ENCODE measurements at places on chromosomes 12 and 14.

- no peak for DNase-seq
Measured at GRCh38 chr12:24414480-24414879, 465.0 kb upstream of the SOX5 start.

DNA sequence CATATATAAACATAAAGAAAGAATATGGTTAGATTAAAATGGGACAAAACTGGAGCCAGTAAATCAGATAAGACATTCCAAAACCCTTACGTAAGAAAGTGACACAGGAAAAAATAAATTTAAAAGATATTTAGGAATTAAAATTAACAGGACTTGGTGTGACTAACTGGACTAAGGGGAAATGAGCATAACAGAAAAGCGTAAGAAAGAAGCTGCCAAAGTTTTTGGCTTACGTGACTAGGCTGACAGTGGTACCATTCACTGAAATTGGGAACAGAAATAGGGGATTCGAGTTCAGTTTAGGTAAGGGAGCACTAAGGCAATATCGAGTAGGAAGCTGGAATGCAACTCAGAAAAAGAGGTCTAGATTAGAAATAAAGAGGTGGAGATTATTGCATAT lies 7.8 kb downstream of the CDK17 start:
- no peak for DNase-seq

DNA sequence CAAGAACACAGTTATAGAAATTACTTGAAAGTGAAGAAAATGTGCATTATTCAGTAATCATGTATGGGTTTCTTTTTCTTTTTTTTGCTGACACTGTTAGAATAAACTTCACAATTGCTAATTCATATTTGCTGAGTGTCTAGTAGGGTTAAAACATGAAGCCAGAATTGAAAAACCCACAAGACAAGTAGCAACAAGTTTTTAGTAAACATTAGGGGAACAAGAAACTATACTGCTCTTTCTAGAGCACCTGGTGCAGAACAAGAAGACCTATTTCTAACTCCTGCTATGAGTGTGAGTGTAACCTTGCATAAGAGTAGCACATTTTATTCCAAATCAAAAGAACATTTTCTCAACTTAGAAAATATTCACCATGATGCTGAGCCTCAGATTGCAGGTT lies 83.2 kb downstream of the ITPR2 start:
- no peak for DNase-seq

DNA sequence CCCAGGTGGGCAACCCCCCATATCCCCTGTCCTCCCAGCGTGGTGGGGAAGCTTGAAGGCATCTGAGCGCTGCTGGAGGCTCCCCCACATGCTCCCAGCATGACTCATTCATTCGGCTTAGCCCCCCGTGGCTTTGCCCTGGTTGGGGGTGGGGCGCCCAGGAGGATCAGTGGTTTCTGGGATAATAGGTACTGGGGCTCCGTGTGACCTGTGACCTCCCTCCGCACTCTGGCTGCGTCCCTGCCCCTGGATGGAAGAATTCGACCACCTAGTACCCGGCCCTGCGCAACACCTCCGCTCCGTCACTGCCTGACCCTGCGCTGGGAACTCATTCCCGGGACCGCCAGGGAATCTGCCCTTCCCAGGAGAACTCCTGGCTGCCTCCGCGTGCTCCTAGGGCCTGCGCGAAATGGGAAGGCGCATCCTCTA lies 120.1 kb downstream of the AACS start:
- DNase-seq: no peak

GRCh38 chr14:95215094-95215725 lies 57.9 kb upstream of the DICER1 start:
- DNase-seq: no peak

- DNase-seq: no peak
Measured at GRCh38 chr12:109222062-109222461, 87.0 kb downstream of the FOXN4 start.

- DNase-seq: no peak
Measured at GRCh38 chr12:126454581-126454980, 1389.3 kb downstream of the AACS start.

DNA sequence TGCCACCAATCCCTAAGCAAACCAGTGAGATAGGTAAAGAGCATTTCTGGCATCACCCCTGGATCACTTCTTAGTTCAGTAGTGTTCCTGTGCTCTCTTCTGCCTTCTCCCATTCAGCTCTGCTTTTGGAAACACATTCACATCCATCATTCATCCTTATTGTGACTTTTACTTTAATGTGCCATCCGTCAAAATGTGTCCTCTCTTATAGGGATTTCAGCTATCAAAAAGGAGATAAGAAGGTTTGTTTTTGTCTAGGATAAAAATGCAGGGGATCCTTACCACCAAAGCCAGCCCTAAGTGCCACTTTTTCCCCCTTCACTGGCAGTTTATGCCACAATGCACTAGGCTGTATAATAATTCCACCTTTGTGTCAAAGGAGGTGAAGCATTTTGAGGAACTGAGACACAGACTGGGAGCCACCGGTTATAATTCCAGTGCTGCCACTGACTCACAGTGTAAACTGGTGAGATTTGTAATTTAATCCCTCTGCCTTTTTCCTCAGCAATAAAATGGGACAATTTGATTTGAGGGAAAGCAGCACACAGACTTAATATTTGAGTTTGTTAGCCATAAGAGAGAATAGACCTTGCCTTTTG lies 158.6 kb downstream of the PAX9 start:
- DNase-seq: no peak

DNA sequence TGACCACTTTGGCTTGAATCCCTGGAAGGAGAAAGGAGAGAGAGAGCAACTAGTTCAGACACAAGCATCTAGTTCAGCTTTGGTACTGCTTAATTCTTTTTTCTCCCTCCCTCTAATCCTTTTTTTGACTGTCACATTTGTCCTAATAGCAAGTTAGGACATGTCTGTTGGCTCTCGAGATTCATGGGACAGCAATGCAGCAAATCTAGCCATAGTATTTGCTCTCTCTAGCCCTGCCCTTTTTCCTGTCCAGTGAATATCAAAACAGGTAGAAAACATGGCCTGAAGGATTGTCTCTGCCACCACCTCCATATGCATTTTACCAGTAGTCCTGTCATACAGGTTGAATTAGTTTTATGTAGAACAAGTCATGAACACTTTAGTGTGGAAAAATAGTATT lies 116.4 kb downstream of the PTPRB start:
- no peak for DNase-seq

GRCh38 chr12:24467226-24467625 lies 481.7 kb downstream of the BCAT1 start:
- no peak for DNase-seq

DNA sequence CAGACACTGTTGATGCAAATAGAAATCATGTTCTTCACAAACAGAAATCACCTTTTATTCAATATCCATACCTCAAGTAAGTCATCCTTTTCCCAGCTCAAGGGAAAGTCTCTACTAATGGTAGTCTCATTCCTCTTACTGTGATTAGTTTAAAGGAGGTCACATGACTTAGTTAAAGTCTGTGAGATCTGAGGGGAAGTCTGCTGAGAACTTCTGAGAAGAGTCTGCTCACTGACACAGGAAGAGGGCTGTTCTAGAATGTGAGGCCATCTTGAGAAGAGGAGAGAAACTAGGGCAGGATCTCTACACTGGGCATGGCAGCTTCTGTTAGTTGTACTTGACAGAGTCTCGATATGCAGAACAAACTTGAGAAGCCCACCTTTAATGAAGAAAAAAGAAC lies 146.8 kb downstream of the C12orf42 start:
- no peak for DNase-seq

DNA sequence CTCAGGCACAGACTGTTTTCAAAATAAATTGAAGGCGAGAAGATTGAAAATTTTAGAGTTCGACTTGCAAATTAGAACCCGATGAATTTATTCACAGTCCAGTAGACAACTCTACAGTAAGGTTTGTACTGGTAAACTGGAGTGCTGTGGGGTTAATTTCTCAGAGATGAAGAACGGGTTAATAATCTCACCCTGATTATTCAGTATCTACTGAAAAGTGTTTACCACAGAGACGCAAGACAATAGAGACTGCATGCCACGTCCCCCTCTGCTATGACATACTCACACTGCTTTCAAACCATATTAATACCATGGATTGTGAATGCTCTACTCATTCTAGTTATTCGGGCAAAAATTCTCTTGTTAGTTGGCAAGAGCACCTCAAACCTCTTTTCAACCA lies 36.1 kb downstream of the CFL2 start:
- DNase-seq: no peak

DNA sequence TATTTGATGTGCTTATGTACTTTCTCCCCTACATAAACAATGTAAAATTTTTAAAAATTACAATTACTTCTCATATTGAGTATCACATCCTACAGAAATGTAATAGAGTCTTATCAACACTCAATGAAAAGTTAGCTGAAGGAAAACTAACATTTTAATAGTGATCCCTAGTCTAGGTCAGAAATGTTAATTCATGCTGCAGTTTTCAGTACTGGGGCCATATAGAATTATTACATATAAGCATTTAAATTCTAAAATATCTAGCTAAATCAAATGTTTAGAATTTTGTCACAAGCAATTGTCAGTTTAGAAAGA lies 37.8 kb downstream of the SLC6A15 start:
- DNase-seq: no peak

DNA sequence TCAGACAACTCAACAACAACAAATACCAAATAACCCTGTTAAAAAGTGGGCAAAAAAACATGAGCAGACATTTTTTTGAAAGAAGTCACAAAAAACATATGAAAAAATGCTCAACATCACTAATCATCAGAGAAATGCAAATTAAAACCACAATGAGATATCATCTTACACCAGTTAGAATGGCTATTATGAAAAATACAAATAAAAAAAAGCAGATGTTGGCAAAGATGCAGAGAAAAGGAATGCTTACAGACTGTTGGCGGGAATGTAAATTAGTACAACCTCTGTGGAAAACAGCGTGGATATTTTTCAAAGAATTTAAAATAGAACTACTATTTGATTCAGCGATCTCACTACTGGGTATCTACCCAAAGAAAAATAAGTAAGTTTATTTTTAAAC lies 114.0 kb downstream of the SLC38A4 start:
- no peak for DNase-seq

DNA sequence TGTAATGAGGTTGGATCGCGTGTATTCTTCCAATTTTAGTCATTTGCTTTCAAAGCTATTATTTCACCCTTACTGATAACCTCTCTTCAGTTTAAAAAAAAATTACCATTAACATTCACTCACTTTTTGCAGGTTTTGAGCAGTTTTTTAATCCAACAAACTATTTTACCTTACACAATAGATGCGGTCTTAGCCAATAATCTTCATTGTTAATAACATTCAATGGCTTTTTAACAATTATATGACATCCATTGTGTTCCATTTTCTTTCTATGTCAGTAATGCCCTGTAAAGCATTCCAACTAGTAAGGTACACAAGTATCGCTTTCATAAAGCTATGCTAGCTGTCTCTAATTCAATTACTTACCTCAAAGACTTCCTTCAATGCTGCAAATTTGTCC lies 18.9 kb upstream of the OTX2 start:
- no peak for DNase-seq

DNA sequence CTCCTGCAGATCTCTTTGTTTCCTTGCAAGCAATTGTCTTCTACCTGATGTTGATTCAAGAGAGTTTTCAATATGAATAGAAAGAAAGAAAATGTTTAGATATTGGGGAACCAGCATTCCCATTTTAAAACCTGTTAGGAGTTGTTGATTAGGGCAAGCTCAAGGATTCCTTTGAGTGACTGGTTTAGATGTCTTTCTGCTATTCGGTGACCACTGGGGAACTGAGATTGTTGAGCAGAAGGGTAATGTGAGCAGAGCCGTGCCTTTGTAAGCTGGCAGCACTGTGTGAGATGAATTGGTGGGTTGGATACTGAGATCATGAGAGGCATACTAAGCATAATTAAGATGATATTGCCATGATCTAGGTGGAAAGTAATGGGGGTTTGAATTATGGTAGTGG lies 39.1 kb upstream of the PAPLN start:
- DNase-seq: no peak

DNA sequence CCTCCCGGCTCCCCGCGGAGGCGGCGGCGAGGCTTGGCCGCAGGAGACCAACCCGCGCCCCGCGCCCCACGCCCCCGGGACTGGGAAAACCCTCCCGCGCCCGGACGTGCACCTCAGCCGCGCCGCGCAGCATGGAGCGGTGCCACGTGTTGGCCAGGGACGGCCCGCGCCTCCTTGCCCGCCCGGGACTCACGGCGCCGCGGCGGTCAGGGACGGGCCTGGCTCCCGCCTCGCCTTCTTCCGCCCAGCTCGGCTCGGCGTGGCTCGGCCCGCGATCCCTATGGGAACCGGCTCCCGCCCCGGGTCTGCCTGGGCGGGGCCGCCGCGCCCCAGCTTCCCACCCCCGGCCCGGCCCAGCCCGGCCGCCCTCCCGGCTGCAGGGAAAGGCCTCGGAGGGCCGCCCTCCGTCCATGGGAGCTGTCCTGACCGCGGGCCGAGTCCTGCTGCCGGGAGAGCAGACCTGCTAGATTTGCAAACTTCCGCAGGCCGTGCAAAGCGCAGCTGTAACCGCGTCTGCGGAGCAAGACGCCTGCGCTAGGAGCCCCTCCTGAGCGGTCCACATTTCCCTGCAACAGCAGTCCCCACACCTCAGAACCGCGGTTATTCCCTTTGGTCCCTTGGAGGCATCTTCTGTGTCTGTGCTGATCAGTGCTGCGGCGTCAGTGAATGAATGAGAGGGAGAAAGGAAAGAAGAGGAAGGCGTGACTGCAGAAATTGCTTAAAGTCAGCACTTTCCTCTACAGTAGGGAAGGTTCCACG lies at the start of gene CDKL1:
CDKL1 (minus strand) TSS at position 251 of the 759 bp plus-strand sequence. CDS start 1,013 bp downstream, outside the sequence.
- peak; percentile 42 for DNase-seq

GRCh38 chr12:89067421-89068187 lies 284.7 kb downstream of the DUSP6 start:
- DNase-seq: no peak

GRCh38 chr14:38079886-38080285 lies 127.8 kb upstream of the SSTR1 start:
- no peak for DNase-seq

DNA sequence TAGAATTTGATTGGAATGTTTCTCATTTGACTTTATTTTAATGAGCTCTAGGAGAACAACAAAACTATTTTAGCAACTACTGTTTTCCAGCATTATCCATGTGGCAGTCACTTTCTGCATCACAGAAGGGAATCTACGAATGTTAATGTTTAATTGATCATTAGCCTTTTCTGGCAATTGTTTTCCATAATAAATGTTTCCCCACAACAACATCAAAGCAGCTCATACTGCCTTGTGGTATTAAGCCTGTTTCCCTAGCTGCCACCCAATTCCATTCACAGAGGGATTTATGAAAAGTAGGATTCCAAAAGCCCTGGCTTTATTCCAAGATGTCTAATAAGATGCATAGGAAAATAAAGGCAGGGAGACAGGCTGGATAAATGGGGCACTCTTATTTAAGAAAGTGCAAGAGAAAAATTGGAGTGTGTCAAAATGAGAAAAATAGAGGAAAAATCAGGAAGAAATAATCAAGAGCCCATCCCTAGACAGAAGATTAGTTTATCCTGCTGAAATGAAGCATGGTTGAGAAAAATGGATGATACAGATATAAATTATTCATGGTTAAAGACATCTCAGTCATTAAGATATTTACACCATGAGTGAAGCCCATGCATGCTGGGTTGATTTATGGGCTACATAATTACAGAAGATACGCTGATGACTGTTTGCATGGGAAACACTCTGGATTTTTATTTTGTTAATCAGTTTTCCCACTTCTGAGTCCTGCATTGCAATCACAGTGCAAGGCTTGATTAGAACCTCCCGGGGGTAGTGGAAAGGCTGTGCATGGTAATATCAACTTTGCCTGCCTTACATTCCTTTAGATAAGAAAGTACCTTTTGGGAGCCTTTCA lies 180.3 kb downstream of the HELB start:
- DNase-seq: no peak

GRCh38 chr14:77347751-77348150 lies 26.9 kb downstream of the GSTZ1 start:
- DNase-seq: no peak

GRCh38 chr12:69046920-69047319 lies 113.9 kb upstream of the CPM start:
- no peak for DNase-seq
